ENCODE measurements at places on chromosomes 2 and 18. TPM values are rescaled to one million over a fixed set of nuclear protein-coding genes. Genes with fewer than 3 reads are reported as not detected.

KIF1A gene
- 0.45 TPM for total RNA-seq

ACP1 gene
- 117 TPM for total RNA-seq

SUMO1 gene
- total RNA-seq, result 133 TPM

EPHA4 gene
- total RNA-seq, result 7.1 TPM

RASGRP3 gene
- total RNA-seq, result 2.4 TPM

CABYR gene
- 9.2 TPM for total RNA-seq

DNA sequence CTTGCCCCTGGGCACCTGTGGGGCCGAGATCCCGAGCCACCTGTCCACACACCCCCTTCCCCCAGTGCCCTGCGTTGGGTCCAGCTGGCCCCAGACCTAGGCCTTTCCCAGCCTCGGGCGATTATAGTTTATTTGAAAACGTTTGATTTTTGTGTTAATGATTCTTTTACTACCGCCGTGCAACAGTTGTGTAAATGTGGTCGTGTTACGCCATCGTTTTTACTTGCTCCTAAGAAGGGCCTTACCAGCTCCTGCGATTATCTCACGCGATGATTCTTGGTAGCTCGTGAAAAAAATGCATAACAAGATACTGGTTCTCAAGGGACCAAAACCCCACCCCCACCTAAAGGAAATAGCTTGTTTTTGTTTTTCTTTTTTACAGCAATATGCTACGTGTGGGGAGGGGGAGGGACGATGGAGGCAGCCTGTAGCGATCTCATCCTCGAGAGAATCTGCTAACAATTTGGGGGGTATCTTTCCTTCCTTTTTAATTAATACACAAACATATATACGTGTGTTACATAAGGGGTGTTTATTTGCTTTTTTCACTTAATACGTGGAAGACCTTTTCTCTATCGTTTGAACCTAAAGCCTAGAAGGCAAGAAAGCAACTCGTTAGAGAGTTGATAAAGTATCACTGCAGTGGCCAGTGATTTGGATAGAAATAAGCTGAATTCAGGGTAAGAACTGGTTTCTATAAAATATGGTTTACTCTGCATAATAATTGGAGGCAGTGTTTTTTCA, 1.0 kb downstream of the ZDBF2 start:
- peak; percentile 38 for DNase-seq

- no peak for DNase-seq
These were observed 570.0 kb upstream of the GCFC2 start for GRCh38 chr2:76280686-76281085.

DNA sequence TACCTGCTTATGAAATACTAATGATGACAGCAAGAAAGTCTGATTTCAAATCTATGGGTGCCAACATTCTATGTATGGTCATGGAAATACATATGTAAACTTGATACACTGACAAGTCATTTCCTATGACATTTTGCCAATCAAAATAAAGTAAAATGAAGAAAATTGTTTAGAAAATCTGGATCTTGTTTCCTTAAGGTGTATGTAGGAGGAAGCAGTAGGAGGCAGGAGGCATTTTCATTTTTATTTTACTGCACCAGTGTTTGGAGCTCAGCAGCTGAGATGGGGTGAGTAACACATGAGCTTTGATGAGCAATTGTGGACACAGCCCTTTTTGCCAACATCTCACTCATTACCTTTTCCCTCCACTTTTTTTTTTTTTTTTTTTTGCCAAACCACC, 167.0 kb downstream of the AFF3 start:
- DNase-seq, result peak; percentile 81

GRCh38 chr2:6970976-6971480, 53.8 kb downstream of the RNF144A start:
- DNase-seq, result peak; percentile 22

DNA sequence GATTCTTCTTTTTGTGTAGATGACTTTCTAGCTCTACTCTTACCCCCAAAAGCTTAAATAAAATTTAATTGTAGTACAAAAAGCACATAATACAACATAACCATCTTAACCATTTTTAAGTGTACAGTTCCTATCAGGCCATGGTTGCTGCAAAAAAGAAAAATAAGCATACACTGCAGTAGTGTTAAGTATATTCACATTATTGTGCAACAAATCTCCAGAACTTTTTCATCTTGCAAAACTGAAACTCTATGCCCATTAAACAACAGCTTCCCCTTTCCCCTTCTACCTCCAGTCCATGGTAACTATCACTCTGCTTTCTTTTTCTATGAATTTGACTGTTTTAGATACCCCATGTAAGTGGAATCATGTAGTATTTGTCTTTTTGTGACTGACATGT, 18.1 kb downstream of the PPM1B start:
- DNase-seq, result no peak

DNA sequence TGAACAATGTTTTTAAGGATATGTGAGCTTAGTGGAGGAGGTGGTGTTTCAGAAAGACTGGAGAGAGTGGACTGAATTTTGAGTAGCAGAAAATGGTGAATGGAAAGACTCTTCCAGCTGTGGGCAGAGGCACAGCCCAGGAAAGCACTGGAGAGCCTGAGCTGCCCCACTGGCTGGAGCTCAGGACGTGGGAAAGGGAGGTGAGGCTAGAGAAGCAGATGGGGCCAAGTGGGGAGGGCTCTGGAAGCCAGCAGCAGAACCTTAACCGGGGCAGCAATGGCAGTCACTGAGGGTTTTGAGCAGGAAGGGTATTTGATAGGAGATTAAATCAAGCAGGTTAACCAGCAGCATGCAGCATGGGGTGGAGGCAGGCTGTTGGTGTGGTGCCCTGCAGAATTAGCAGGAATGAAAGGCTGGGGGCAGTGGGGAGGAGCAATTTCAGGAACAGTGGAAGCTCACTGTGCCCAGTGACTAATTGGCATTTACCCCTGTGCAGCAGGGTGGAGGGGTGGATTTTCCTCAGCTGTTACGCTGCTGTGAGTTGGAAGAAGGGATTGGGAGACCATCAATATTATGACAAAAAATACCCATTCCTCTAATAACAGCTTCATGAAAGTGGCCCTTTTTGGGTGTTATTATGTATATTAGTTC, 136.2 kb downstream of the CERS6 start:
- no peak for DNase-seq

GRCh38 chr18:58716060-58716756, 44.9 kb downstream of the MALT1 start:
- no peak for DNase-seq

DNA sequence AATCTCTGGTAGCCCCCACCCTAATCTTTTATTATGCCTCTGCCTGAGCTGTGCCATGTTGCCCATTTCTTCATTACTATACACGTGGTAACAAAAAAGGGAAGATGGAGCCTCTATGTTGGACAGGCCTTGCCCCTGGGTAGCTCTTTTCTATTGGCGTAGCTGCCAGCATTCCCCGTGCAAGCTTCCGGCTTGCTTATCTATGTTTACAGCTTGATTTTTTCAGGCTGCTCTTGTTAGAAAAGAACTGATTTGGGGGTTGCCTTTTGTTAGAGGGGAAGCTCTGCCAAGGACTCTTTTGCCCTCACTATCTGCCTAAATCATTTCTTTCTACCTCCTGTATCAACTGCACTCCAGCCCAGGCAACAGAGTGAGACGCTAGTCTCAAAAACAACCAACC, 45.5 kb upstream of the ZSWIM2 start:
- DNase-seq, result no peak

- peak; percentile 82 for DNase-seq
These were observed 89.6 kb downstream of the ITGB1BP1 start for GRCh38 chr2:9333591-9334171.

DNA sequence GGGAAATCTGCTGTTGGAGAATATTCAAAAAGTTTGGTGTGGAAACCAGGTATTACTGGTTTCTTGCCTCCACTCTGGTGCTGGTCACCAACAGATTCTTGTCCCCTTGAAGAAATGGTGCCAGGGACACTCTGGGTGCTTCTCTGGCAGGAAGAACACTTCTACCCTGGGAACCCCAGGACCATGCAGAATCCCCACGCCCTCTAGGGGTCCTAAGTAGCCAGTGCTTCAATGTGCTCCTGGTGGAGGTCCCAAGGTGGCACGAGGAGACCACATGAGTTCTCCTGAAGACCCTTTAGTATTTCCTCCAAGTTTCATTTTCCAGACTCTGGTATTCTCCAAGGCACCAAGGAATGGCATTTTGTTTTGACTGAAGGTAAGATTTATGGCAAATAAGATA, 380.6 kb downstream of the TSN start:
- no peak for DNase-seq

DNA sequence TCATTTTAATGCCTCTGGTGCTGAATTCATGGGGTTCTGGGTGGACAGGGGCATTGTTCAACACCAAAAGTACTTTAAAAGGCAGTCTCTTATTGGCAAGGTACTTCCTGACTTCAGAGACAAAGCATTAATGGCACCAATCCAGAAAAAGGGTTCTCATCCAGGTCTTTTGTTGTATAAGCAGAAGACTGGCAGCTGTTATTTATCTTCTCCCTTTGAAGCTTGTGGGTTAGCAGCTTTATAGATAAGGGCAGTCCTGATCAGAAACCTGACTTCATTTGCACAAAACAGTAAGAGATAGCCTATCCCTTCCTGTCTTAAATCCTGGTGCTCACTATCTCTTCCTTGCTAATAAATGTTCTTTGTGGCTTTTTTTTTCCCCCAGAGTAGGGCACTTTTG, 68.8 kb downstream of the VPS54 start:
- DNase-seq, result no peak

GRCh38 chr18:23238651-23239349, 103.5 kb downstream of the CABLES1 start:
- DNase-seq, result no peak

DNA sequence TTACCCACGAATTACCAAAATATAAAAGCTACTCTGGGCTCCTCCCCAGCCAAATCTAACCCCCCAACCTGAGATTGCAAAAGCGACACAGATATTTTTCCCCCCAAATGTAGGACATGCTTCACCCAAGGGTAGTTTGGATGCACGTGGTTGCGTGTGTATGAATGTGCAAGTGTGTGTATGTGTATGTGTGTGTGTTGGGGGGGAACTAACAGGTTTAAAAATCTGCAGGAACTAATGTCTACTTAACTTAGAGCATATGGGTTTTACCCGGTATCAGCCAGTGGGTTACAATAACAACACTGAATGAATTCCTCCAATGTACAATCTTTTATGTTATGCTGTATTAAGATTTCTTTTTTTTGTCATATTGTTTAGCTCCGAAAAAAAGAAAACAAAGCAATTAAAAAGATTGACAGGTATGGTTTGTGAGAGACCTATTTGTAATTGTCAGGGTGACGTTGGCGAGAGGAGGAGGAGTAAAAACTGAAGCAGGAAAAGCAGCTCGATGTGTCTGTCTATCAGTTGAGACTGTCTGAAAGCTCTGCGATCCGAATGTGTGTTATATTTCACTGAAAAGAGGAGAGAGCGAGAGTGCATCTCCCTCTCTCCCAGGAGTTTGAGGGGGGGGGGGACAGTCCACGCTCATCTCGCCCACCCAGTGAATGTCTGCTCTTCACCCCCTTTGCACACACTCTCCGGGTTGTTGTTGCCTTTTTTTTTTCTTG, at the start of gene TSHZ1:
Gene TSHZ1 (plus strand): TSS at position 524 of the 728 bp plus-strand sequence. CDS start 1,080 bp downstream, outside the sequence.
- DNase-seq, result peak; percentile 91

DNA sequence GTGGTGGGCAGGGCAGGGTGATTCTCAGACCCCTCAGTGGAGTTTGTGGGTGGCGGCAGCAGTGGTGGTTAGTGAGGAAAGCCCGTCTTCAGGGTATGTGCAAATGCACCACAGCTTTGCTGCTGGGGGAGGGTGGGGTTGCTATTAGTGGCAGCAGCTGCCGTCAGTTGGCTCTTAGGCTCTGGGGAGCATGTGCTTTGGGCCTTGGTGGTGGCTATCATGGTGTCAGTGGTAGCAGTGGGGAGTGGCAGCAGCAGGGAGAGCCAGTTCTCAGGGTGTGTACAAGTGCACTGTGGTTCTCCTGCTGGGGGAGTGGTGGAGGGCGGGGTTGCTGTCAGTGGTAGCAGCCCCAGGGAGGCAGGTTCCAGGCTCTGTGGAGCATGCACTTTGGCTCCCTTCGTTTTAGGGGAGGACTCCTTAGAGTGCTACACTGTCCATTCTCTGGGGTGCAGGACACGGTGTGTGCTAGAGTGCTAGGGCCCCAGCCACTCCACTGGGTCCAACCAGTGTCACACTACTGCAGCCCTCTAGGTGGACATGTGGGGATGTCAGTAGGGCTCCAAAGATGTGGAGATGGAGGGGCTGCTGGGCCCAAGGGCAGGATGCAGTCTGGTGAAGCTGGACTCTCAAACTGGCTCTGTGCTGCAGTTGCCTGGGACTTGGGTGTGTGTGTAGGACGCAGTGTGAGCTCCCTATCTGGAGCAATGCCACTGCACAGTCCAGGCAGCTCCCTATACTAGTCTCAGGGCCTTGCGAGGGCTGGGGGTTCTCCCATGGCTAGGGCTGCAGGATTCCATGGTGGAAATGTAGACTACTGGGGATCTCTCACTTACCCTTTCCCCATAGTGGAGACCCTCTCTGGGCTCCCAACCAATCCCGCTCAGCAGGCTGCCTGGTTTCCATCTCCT, 45.3 kb downstream of the ADCYAP1 start:
- no peak for DNase-seq

DNA sequence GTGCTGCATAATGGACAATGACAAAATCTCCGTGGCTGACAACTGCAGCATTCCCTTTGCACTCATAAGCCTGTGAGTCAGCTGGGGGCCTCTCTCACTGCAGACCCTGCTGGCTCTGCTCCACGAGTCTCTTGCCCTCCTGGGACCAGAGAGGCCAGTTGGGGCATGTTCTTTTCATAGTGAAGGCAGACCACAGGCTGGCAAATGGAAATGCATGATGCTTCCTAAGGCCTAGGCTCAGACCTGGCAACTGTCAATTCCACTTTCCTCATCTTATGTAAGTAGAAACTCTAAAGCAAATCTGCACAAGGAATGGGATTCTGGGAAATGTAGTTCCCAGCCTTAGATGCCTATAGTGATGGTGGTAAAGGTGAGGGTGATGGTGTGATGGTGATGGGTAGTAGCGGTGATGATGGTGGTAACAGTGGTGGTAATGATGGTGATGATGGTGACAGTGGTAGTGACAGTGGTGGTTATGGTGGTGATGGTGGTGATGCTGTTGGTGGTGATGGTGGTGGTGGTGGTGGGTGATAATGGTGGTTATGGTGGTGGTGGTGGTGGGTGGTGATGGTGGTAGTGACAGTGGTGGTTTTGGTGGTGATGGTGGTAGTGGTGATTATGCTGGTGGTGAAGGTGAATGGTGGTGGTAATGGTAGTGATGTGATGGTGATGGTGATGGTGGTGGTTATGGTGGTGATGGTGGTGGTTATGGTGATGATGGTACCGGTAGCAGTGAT, 185.8 kb upstream of the ARL4C start:
- DNase-seq, result peak; percentile 57

- no peak for DNase-seq
These were observed 854 bp downstream of the GPR155 start for GRCh38 chr2:174485788-174486562.

GRCh38 chr18:3914109-3914508, 464.1 kb downstream of the TGIF1 start:
- no peak for DNase-seq
